NT2/D1 (cell line): ENCODE measurements at places on chromosomes 2 and 18.

- peak; percentile 92 for DNase-seq
Measured at GRCh38 chr2:12083081-12083581, 336.7 kb downstream of the LPIN1 start.

DNA sequence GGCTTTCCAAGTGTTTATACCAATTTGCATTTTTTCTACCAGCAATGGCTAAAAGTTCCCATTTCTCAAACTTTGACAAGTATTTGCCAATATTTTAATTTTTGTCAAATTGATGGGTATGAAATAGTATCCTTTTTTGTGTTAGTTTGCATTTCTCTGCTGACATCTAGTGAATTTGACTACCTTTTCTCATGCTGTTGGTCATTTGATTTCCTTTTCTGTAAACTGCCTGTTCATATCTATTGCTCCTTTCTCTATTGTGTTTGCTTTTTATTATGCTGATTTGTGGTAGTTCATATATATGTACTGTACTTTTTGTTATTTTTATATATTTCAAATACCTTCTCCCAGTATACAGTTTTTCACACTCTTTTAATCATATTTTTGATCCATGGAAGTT lies 149.4 kb downstream of the PMAIP1 start:
- no peak for DNase-seq

DNA sequence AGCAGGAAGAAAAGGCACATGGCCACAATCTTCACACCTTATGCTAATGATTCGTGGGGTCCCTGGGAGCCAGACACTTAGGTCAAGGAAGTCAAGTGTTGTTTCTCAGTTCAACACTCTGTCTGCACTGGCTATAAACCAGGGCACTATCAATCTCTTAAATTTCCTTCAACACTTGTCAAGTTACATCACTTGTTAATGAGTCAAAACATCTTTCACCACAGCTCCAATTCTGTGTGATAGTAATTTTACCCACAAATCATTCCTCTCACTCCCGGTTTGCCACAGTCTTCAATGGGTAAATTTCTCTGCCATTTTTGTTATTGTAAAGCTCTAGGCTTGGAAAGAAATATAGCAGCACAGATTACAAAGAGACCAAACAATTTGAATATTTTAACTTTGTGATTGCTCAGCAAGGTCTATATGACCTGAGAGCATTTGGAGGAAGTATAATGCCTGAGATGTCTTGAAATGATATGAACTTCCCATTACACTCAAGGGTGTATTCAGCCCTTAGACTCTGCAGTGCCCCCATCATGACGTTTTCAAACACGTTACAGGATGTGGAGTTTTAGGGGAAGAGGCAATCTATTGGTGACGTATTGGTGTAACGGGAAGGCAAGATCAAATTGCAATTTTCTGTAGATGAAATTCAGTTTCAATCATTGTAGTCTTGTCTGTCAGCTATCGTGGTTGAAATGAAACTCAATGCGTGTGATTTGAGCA lies 78.7 kb downstream of the ICOS start:
- DNase-seq, result no peak

DNA sequence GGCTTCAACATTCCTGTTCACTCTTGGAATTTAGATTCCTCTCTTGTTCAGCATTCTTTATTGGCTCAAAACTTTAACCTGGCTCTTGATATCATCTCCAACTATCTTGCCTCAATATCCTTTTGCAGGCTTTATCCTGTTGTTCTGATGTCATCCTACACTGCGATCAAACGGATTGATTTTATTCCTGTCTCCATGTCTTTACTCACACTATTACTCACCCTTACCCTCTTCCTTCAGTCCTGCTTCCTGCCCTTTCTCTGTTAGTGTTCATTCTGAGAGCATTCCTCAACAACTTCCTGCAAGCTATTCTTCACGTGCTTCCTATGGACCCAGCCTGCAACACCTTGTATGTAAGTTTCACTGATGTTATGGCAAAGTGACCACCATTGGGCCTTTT lies 264.7 kb downstream of the RNF152 start:
- DNase-seq, result no peak

DNA sequence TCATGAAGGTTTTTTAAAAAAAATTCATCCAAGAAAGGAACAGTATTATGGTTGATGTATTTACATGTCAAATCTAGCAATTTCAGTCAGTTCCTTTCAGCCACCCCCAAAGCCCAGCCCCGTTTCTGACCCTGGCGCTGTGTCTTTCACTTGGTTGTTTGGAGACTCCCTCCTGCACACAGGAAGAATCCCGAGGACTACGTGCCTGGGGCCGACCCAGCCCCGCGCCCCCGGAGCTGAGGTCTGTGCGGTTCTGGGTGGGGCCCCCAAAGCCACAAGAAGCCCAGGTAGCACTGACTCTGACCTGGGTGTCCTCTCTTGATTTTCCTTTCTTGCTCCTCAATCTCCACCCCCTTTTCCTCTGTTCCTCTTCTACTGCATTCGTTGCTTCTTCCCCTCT lies 49.1 kb downstream of the TRAPPC12 start:
- DNase-seq, result no peak

- no peak for DNase-seq
Measured at GRCh38 chr2:99689145-99689742, 199.4 kb upstream of the REV1 start.

DNA sequence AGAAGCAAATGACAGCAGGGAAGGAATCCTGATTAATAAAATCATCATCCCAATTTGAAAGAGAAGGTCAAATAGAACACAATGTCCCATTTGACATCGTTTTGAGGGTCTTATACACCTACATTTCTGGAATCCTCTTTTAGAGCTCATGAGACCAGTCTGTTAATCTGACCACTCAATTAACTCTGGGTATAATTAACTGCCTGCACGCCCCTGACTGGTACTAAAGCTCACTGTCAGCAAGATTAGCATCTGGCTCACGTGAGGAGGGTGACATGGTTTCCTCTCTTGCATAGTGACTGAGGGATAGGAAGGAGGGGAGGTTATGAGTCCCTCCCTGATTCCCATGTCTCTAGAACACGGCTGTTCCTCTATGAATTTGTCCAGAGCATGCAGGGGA lies 124.3 kb downstream of the ICOS start:
- DNase-seq, result no peak

DNA sequence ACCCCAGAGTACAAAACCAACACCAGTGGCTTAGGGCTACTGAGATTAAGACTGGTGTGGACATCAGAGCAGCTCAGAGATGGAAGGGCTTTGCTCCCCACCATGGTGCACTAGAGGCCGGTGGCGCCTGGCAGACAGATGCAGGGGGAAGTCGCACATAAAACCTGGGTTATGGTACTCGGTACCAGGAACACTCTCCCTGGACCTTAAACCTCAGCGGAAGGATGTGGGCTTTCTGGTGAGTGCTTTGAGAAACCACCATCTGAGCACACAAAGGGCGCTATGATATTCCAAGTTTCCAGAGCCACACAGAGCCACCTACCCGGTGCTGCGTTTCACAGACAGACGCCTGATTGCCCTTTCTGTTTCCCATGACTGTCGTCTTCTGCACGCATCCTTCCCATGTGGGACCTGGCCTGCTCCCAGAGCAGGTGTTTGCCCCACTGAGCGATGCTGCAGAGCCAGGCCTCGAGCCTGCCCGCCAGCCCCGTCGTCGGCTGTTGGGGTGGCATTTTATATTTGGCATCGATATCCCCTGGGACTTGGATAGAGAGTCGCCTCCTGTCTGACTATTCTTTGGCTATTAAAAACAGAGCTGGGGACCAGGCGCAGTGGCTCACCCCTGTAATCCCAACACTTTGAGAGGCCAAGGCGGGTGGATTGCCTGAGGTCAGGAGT lies 89.5 kb upstream of the ODC1 start:
- DNase-seq, result no peak
